ENCODE measurements at places on chromosomes 4 and X.

DNA sequence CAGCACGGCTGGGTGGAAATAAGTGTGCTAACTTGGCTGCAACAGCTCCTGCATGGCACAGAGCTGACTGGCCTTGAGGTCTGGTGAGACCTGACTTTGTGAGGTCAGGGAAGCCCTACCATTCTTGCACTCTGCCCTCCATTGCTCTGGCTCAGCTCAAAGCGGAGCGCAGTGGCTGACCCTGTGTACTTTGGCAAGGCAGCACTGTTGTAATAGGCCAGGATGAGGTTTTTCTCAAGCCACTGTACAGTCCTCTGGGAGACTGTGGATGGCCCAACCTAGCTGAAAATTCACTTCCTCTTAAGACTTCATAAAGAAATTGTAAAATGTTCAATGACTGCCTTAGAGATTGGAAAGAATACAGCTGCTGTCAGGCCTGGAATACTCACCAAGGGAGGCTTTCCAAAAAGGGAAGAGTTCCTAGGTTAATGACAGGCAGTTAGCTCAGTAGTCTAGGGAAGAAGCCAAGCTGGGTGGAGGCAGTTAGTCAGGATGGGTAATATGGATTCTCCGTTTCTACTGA lies 129.8 kb downstream of the GUCY2F start:
- no peak for DNase-seq

GRCh38 chr4:170256807-170257206 lies 167.1 kb upstream of the AADAT start:
- no peak for DNase-seq

- no peak for DNase-seq
Measured at GRCh38 chrX:129717892-129718291, 20.9 kb upstream of the XPNPEP2 start.

DNA sequence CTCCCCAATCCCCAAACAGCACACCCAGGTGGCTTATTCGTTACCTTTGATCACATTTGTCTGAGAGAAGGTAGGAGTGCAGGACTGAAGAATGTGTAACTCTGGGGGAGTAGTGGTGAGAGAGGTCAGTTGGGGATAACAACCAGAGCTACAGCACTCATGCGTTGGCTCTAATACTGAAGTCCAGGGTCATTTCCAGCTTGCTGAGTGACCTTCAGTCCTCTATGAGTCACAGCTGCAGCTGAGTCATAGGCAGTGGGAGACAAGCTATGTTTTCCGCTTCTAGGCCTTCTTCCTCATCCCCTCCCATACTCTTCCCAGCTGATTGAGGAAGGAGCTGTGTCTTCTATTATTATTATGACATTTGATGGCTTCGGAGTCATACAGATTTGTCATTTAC lies 31.6 kb upstream of the CT47C1 start:
- no peak for DNase-seq

DNA sequence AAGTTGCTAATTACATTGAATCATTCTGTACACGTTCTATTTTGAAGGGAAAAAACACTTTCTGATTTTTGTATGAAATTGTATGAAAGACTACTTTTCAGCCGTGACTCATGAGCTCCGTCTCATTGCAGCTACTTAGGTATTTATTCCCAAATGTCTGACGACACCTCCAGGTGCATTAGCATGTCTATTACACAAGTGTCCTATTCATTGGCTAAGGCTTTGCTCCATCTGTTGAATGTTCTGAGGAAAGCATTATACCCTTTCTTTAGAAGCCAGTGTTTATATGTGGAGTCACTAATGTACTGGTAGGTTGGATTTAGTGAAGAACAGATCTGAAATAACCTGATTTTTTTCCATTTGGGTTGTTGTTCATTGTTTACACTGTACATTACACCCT lies 51.8 kb downstream of the MAP7D3 start:
- no peak for DNase-seq

- DNase-seq = no peak
Measured at GRCh38 chrX:76850851-76851250, 423.3 kb downstream of the MAGEE1 start.

DNA sequence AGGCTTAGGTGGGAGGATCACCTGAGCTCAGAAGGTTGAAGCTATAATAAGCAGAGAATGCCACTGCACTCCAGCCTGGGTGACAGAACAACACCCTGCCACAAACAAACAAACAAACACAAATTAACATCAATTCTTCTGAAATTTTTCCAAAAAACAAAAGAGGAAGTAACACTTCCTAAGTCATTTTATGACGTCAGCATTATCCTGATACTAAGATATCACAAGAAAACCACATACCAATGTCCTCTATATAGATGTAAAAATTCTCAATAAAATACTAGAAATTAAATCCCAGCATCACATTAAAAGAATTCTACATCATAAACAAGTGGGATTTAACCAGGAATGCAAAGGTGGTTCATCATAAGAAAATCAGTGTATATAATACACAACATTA lies 64.4 kb upstream of the STK26 start:
- no peak for DNase-seq

DNA sequence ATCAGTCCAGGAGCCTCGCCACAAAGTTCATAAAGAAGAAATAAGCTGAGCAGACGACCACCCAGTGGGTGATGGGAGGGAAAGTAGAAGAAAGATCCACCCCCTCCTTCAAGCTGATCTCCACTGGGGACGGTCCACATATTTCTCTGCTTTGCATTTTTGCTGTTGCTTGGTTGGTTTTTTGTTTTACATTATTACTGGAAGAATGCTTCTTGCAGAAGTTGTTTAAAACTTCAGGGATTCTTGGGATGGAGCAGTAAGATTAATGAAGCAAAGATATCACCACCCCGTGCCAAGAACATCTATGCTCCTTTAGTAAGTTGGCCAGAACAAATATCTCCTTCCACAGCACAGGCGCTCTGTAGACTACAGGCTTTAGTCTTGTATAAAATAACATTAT lies 30.1 kb downstream of the LGI2 start:
- no peak for DNase-seq

GRCh38 chr4:145709843-145710242 lies 29.9 kb downstream of the C4orf51 start:
- no peak for DNase-seq

GRCh38 chrX:24148121-24148520 lies 1.4 kb upstream of the ZFX start:
- DNase-seq = no peak

DNA sequence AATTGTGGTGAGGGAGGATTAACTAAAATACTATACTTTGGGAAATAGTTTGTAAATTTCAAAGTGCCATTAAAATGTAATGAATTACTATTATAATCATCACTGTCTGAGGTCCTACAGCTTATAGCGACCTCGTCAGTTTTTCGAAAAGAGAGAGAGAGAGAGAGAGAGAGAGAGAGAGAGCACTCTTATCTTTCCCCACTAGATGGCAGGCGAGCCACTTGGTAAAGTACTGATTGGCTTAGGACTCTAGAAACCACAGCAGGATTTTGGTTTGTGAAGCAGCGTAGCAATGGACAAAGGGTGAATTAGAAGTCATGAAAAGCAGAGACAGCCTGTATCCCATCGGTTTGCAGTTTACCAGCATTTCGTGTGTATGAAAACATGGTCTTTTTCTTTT lies 52.5 kb downstream of the LINC00632 start:
- DNase-seq = no peak

DNA sequence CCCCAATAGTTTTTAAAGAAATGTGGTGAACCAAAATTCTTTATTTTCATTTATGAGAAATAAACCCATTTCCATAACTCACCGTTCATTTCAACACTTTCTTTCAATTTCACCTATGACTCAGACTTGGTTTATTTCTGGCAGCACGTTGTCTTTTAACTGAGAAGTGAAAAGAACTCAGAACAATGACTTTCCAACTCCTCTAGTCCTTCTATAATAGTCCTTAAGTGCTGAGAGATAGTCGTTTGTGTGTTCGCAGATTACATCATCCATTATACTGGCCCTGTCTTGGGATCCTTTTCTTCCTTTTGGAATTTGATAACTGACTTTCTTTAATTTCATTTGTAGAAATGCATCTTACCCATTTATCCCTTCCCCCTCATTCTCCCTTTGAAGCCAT lies 113.6 kb downstream of the GLUD2 start:
- no peak for DNase-seq

DNA sequence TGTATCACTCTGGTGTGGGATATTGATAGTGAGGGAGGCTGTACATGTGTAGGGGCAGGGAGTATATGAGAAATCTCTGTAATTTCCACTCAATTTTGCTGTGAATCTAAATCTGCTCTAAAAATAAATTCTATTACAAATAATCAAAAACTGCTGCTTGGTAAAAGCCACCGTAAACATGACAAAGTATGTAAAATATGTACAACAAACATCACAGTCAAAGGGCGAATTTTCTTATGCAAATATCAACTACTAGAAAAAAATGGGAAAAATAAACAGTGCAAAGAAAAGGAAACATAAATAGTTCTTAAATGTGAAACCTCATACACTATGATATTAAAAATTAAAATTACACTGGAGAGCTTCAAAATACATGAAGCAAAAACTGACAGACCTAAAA lies 105.1 kb upstream of the DCLK2 start:
- DNase-seq = no peak

DNA sequence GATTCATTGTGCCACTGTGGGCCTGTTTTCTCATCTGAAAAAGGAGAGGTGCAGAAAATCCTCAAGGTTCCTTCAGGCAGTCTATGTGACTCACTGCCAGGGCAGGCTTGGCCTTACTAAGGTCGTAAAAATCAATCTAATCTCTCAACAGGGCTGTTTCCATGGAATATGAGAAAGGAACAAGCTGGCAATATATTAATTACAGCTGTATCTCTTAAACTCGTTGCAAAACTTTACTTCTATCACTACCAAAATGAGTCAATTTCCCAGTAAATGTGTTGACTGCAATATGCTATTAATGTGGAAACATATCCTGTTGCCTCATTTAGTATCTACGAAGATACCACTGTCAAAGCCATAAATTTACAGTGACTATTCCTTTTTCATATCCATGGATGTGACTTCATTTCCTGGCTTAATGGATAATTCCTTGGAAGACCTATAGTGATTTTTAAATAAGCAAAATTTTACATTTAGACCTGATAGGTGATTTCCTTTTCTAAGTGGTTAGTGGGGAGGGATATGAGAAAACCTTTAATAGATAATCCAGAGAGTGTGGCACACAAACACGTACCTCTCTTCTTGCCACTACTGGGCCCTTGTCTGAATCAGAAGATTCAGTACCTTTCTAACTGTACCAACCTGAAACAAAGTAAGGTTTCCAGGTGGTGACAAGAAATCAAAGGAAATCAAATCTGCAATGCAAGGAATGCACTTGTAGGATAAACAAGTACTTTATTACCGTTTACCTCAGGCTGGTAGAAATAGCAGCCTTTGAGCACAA lies 127.4 kb upstream of the FTHL17 start:
- DNase-seq = no peak
